SK-N-SH (cell line): ENCODE measurements at places on chromosomes 1 and 21.

- H3K36me3 ChIP-seq: no peaks in the 10 kb centered on the region
- H3K4me3 ChIP-seq: no peak overlapping the region
- H3K4me1 ChIP-seq: no peaks in the 10 kb centered on the region
- DNase-seq: no peak
- no peak overlapping the region for H3K27ac ChIP-seq
These were observed 131.8 kb upstream of the PKN2 start for GRCh38 chr1:88552226-88552625.

- peak overlapping the region; percentile 90 for H3K27ac ChIP-seq
- peaks cover 40% of the 10 kb centered on the region for H3K4me1 ChIP-seq
- no peak overlapping the region for H3K4me3 ChIP-seq
- no peak for DNase-seq
These were observed 16.8 kb downstream of the LAMC1 start for GRCh38 chr1:183039985-183040447.

DNA sequence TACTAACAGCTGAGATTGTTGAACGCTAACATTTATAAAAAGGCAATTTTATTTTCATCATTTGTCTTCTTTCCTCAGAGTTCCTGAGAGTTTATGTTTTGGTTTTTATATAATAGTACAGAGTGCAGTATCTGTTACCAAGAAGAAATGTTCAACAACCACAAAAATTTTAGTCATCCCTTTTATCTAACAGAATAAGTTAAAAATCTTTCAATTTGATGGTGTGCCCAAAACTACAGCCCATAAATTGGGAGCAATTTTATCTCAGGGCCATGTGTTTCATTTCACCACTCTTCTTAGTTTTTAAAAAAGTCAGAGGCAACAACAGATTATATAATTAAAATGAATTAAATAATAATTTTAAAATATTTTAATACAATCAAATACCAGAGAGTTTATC, 37.1 kb downstream of the NEXN start:
- peak; percentile 6 for DNase-seq
- peaks cover 65% of the 10 kb centered on the region for H3K36me3 ChIP-seq
- H3K4me1 ChIP-seq: no peaks in the 10 kb centered on the region; the same call in 1 of the 2 replicates

- no peak overlapping the region for H3K27ac ChIP-seq
- peak overlapping the region; percentile 31 for H3K4me3 ChIP-seq
- no peak for DNase-seq
- H3K36me3 ChIP-seq: no peaks in the 10 kb centered on the region
These were observed 34.7 kb downstream of the LRRC8D start for GRCh38 chr1:89855413-89856123.

GRCh38 chr1:176541663-176542062, 78.7 kb downstream of the PAPPA2 start:
- H3K36me3 ChIP-seq: no peaks in the 10 kb centered on the region
- H3K4me3 ChIP-seq: no peak overlapping the region
- H3K27ac ChIP-seq: no peak overlapping the region
- H3K4me1 ChIP-seq: no peaks in the 10 kb centered on the region

DNA sequence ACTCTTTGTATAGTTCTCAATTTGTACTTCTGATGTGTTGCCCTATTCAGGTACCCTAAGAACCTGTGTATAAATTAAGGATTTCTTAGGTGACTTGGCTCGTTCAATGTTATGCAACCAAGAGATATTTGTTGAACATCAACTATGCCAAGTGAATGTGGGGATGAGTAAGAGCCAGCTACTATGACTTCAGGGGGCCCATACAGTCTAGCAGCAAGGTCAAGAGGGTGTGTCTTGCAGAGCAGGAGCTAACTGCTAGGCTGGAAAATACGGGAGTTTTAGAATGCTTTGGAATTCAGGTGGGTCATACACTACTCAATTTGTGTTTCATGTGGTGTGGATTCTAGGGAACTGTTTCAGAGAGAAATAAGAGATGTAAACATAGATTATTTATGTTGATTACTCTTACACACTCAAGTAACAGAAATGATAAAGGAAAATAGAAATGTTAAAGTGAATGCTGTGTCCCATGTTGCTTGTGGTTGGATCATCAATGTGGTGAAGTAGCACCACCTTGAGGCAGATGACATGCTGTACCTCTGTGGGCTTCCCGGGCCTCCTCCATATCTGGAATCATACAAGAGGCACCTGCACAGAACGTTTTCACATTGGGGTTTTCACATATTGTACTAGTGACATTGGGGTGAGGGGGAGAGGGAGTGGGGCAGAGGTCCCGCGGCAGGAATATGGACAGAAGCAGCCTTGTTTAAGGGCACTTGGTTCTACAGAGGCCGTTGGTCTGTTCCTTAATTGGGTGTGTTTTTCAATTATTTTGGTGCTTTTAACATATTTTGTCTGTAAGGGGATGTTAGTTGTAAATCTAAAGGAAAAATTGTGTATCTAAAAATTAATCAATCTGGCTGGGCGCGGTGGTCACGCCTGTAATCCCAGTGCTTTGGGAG, 12.4 kb downstream of the ARPC5 start:
- DNase-seq: peak; percentile 63
- no peak overlapping the region for H3K27ac ChIP-seq
- peaks cover 38% of the 10 kb centered on the region for H3K36me3 ChIP-seq
- H3K27me3 ChIP-seq: no peaks in the 10 kb centered on the region
- H3K4me3 ChIP-seq: no peak overlapping the region

GRCh38 chr1:201706109-201706508, 122.8 kb upstream of the IPO9 start:
- H3K27ac ChIP-seq: no peak overlapping the region
- no peak for DNase-seq
- H3K4me3 ChIP-seq: no peak overlapping the region
- no peaks in the 10 kb centered on the region for H3K27me3 ChIP-seq

DNA sequence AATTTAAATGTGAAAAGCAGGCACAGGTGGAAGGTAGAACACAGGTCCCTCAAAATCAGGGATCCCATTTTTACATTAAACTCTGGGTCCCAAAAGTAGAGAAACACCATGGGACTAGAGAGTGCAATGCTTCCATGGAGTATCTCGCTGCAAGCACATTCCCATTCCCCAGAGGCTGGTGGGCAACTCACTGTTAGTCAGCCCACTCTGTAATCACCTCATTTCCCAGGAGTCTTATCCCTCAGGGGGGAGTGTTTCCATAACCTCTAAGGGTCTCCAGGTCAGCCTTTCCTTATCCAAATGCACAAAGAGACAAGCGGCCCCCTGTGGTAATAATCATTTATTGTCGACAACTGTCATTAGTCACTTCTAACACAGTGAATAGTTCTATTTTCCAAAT, 490.1 kb upstream of the LRRC7 start:
- DNase-seq: no peak
- H3K27ac ChIP-seq: no peak overlapping the region
- H3K4me1 ChIP-seq: no peaks in the 10 kb centered on the region
- H3K27me3 ChIP-seq: no peaks in the 10 kb centered on the region
- no peaks in the 10 kb centered on the region for H3K36me3 ChIP-seq
